Amniotic epithelial cell (primary cell): ENCODE measurements at places on chromosomes 16 and 17.
A peak's percentile ranks its signal among the peaks of the same experiment; 100 is the strongest.

- no peak for DNase-seq
Measured at GRCh38 chr16:49625311-49626065, 230.4 kb downstream of the ZNF423 start.

DNA sequence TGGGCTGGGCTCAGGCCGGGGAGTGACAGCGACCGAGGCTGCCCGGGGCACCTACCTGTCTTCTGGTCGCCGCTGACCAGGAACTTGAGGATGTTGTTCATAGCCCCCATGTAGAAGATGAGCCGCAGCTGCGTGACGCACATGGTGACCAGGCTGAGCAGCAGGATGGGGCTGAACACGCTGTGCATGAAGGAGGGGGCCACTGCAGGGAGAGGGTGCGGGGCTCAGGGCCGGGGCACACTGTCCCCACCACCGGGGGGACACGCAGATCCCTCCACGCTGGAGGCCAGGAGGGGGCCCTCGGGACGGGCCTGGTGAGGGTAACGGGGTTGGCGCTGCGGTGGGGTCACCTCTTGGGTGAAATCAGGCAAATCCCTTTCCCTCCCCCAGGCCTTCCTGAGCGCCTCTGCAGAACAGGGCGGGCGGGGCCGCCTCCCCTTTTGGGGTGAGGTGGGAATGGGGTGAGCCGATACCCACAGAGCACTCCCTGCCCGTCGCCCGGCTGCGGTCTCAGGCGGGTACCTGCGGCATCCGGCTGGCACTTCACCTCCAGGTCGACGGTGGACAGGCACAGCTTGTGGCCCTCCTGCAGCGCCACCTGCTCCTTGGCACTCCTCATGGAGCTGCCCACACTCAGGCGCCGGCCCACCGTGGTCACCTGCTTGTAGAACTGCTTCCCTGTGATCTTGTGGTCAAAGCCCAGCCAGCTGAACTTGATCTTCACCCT lies 28.3 kb upstream of the PITPNA start:
- no peak for DNase-seq

DNA sequence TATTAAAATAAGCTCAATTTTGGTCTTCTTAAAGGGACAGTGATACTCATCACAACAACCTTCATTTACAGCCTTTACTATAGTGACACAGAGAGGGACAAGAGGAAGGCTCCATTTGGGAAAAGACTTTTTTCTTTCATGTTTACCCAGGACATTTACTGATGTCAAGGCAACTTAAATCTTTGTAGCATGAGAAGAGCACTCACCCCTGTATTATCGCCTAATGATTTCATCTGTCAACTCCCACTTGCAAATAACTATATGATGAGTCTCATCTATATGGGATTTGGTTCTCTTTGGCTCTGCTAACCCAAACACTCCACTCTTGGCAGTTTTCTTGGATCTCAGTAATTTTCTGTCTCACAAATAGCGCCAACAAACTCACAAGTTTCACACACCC lies 24.1 kb downstream of the BLMH start:
- DNase-seq: peak; percentile 75

DNA sequence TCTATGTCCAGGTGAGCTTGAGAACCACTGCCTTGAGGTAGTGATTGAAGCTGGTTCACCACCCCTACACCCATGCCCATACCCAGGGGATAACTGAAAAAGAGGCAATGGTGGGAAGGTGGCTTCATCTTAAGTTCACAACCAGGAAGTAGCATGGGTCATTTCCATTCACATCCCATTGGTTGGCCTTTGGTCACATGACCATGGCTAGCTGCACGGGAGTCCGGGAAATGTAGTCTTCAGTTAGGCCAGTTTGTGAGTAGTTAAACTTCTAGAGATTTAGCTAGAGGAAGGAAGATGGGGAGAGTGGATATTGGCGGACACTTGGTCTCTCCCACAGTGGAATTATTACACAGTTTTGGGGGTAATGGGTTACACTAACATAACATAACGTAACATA lies 92.9 kb downstream of the RGS9 start:
- no peak for DNase-seq

GRCh38 chr17:74088285-74088933 lies 115.1 kb upstream of the RPL38 start:
- DNase-seq: no peak

- peak; percentile 80 for DNase-seq
Measured at GRCh38 chr17:57833179-57833939, 16.5 kb downstream of the MRPS23 start.

GRCh38 chr17:77461277-77462057 lies 320.7 kb downstream of the SEC14L1 start:
- DNase-seq: no peak

GRCh38 chr16:69199382-69199781 lies 12.4 kb downstream of the SNTB2 start:
- peak; percentile 95 for DNase-seq

DNA sequence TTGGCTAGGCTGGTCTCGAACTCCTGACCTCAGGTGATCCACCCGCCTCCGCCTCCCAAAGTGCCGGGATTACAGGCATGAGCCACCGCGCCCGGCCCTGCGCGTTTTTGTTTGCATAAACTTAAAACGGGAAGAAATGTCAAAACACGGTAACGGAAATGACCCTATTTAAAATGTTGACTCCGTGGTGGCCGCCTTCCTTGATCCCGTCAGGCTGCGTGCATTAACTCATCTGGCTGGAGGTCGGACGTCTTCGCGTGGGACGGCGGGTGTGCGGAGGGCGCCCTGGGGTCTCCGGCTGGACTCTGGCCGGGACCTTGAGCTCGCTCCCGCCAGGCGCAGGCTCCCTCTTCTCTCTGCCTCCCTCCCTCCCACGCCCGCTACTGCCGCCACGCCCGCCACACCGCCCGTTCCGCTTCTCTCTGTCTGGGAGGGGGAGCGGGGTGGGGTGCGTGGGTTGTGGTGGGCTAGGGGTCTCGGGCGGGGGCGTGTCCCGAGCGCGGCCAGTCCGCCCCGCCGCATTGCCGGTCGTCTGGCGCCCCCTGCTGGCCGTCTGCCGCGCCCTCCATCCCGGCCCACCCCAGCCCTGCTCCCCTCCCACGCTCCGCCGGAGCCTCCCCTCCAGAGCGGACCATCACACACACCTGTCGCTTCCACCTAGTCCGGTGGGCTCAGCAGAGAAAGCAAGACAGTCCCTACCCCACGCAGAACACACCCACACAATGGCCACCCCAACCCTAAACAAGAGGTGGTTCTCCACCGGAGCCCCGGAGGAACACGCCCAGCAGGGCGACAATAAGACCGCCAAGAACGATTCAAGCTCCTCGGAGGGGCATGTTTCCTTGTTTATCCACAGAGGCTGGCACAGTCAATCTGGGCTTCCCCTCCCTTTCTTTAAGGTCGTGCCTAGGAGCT lies 1.2 kb upstream of the CCDC42 start:
- DNase-seq: peak; percentile 40

DNA sequence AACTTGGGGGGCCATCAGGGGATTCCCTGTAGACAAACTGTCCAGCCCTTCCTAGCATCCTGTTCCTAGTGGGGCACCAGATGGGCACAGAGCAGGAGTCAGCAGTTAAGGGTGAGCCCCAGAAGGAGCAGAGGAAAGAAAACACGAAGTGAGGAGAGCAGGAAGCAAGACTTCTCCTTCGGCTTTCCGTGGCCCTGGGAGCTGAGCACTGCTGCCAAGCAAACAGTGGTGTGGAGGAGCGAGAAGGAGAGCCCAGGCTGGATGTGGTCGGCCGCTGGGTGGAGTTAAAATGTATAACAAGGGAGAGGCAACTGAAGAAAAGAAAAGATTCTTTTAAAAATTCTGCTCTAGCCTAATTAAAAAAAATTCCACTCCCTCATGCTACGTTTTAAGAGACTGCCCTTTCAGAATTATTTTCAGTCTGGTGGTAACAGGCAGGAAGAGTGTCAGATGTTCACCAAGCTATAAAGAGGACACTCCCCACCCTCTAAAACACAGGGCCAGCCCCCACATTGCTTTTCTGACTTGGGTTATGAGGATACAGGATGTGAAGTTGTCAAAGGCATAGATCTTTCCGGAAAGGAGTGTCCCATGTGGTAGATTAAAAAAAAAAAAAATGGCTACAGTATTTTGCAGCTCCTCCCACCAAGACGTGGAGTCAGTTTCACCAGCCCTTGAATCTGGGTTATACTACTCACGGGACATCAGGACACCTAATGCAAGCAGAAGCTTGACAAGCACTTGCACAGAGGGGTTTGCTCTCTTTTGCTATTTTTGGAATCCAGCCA lies 74.9 kb upstream of the ZFHX3 start:
- no peak for DNase-seq

- no peak for DNase-seq
Measured at GRCh38 chr16:49596648-49597291, 223.2 kb downstream of the C16orf78 start.

GRCh38 chr17:32266389-32267301 lies 1.0 kb downstream of the RHBDL3 start:
- no peak for DNase-seq

DNA sequence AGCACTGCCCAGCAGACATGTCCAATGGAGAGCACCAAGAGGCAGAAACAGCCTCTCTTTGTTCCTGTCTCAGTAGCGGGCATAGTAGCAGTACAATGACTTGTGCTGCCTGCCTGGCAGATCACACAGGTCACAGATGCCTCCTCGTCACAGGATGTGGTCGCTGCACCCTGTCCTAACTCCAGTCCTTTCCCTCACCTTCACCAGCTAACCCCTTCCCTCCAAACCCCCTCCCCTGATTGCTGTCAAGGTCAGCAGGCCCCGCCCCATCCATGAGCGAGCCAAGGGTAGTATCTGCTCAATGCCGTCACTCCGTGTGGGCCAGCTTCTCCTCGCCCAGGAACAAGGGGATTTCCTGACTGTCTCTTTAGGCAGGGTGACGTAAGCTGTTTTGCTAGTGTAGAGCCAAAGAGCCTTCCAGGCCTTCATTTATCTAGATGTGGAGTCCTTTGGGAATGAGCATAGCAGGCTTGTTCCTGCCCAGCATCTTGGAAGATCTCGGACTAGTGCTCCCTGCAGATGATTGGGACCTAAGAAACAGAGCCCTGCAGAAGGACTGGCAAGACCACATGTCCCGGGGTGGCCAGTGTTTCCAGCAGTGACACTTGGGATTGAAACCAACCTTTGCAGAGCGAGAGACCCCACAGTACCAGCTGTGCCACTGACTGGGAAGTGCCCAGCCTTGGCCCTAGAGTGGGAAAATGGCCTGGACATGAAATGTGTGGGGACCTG lies 75.9 kb upstream of the TNRC6C start:
- DNase-seq: peak; percentile 47

DNA sequence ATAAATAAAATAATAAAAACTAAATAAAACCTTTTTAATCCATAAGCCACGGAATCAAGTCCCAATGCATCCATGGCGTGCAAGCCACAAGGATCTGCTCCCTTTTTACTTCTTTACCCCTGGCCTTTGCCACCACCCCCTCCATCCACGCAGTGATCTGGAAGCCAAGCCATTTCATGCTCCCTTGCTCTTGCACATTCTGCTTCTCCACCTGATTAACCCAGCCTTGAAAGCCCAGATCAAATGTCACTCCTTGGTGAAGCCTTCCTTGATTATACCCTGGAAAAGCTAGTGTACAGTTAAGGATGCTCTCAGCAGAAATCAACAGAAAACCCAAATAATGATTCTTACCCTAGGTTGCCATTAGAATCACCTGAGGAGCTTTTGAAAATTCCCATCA lies 9.9 kb downstream of the LRRC3C start:
- no peak for DNase-seq
